ENCODE measurements at places on chromosomes 12 and 14.

DNA sequence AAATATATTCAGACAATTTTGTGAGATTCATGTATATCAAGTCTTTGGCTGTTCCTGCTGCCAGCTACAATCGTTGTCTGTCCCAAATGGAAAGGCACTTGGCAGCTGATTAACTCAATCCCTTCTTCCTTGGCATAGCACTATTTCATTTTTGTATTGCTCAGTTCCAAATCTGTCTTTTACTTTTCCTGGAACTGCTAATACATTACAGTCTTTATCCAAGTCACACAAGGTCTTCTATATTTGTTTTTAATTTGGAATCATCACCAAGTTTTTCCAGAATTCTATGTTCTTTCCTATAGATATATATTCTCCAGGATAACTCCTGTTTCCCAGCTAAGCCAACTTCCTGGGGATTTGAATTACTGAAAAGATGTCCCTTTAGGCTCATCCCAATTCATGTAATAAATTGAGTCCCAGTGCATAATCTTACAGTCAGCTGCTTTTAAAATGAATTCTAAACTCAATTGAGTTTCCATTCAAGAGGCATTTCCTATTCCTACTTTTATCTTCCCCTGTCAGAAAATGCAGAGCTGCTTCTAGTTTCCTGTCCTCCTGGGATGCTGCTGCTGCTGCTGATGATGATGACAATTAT is 45.9 kb downstream of the DYRK2 start:
- no peak for DNase-seq

DNA sequence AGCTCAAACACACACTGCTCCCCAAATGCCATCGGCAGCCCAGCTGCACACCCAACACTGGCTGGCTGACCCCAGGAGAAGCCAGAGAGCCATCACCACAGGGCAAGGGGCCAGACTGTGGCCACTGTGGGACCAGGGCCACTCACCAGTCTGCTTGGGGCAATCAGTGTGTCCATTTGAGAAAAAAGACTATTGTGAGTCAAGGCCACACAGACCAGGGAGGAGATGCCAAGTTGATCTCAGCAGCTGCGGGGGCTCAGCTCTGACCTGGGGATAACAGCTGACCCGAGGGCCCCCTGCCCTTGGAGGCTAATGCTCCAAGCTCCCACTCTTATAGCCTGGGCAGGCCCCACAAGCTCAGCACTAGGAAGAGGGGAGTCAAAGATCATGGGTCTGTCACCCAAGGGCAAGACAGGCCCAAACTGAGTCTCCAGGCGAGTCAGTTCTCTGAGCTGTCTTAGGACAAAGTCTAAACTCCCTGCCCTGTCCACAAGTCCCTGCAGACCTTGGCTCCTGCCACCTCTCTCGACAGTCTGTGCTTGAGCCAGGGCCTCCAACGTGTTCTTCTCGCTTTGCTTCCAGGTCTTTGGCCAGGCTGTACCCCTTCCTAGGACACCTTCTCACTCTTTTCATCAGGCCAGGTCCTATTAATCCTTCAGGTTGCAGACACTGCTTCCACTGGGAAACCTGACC is 30.1 kb upstream of the PNMA1 start:
- no peak for DNase-seq

- DNase-seq: no peak
Observed at GRCh38 chr12:32502693-32503502, 103.5 kb downstream of the FGD4 start.

DNA sequence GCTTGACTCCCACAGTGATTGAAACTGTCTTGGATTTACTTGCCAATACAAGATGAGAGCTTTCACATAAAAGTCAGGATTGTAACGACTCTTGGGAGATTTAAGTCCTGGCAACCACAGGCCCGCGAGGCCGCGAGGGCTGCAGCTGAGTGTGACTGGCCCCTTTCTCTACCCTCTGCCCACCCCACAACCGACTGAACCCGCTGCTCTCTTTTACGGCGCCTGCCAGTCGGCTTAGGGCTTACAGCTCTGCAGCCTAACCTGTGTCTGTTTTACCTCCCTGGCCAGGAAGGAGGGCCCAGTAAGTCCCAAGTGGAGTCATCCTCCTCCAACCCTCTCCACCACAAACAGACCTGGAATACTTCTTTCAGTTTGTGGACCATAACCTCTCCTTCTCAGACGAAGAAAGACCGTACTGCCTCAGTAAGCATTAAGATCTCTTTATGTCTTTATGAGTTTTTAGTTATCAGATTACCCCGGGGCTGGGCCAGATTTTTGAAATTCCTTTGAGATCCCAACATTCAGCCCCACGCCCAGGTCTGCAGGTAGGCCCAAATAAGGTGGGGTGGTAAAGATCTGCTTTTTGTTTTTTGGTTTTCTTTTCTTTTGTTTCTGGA is 12.6 kb upstream of the TIGAR start:
- DNase-seq: no peak

DNA sequence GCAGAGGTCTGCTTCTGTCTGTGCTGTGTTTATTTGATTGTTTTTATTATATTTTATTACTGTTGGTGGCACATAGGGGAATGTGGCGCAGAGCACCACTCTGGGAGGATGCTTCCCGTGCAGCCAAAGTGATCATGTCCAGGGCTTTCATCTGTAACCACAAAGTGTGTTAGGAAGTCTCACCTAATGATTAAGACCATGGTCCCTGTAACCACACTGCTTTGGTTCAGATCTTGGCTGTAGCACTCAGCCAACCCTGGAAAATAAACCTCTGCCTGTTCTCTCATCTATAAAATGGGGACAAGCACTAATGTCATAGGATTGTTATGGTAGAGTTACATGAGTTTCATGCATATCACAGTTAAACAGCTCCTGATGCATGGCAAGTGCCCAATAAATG is 1.9 kb downstream of the RESF1 start:
- no peak for DNase-seq

DNA sequence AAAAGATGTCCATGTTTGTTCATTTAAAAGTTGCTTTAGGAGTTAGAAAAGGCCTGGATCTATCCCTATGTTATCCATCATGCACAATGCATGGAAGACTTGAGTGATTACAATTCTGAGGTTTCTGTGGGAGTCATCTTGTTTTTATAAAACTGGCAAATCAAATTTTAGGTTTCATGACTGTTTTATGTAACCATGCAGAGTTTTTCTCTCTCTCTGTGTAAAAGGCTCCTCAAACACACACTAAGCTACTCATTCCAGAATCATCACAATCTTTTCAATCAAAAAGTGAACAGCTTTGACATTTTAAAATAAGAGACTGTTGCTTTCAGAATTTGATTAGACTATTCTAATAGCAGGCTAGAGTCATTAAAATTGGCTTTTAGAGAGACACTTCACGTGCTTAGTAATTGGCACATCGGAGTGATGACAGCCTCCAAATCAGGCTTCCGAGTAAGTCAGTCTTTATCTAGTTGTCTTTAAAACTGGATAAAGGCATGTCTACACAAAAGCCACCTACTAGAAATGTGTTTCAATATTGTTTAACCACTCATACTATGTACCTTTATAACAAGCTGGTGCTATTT is 31.9 kb downstream of the PRICKLE1 start:
- DNase-seq: no peak

- DNase-seq: no peak
Observed at GRCh38 chr14:61511558-61511948, 183.8 kb upstream of the HIF1A start.

DNA sequence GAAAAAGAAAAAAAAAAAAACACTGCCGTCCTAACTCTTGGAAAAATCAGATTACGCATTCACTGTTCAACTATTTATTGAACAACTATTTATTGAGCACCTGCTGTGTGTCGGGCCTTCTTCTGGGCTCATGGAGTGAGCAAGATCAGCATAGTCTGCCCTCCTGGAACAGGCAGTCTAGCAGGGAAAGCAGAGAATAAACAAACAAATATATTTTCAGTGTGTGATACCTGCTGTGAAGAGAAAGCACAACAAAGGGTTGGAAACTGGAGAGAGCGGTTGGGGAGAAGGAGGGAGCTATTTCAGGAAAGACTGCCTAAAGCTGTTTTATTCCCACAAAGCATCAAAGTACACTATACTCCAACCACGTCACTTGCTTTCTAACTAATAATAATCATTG is 10.8 kb downstream of the PROX2 start:
- no peak for DNase-seq

DNA sequence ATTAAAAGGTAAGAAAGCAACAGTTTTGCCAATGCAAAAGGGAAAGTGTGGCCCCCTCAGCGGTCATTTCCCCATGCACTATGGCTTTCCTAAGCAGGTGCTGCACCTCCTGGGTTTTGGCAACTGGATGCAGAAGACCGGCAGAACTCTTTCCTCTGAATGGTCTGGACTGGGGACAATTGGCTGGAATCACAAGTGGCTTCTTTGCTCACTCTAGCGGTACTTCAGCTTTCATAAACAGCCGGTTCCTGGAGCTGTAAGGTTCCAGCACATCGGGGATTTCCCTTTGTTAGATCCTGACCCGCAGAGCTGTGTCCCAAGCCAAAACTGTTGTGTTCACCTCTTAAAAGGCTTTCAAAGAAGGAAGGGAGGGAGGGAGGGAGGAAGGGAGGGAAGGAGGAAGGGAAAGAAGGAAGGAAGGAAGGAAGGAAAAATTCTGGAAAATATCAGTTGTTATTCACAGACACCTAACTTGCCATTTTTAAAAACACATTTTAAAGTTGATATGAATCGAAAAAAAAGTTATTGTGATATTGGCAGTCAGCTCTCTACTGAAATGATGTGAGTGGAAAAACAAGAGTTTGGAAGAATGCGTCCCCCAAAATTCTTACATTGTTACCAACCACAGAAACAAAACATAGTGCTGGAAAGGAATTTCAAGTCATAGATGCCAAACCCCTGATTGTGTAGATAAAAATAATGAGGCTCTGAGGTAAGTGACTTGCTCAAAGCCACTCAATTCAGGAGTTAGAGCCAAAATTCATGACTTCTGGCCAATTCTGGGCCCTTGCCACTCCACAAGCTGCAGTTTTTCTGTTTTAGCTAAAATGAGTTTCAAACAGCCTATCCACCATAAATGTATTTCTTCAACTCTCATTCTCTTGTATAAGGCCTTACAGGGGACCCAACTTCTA is 220.6 kb upstream of the HMGA2 start:
- DNase-seq: no peak

All from cortex of kidney (tissue), 1 donor.